Left lung (tissue), 14 donors: ENCODE measurements at places on chromosomes 11 and 22. TPM values are rescaled to one million over a fixed set of nuclear protein-coding genes. Genes with fewer than 3 reads are reported as not detected.

PHOX2A gene
- total RNA-seq: not detected

SLC17A6 gene
- not detected for total RNA-seq

DNA sequence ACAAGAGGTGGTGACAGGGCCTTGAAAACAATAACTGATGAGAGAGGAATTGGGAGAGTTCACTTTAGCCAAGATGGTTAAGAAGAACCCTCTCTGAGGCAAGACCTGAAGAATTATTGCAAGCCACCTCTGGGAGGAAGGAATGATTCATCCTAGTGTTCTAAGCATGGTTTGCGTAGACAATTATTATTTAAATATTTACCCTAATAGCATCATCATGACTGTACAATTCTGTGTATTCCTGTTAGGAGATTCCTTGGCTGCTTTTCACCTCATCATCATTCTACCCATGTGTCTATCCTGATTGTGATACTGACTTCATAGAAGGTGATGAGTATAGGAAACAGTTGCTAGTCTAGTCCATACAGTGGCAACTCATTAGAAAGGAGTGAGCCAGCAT is 264.4 kb downstream of the DDX10 start:
- H3K27ac ChIP-seq: no peak overlapping the region
- no peak for DNase-seq
- H3K4me1 ChIP-seq: no peaks in the 10 kb centered on the region
- H3K36me3 ChIP-seq: no peaks in the 10 kb centered on the region

DNA sequence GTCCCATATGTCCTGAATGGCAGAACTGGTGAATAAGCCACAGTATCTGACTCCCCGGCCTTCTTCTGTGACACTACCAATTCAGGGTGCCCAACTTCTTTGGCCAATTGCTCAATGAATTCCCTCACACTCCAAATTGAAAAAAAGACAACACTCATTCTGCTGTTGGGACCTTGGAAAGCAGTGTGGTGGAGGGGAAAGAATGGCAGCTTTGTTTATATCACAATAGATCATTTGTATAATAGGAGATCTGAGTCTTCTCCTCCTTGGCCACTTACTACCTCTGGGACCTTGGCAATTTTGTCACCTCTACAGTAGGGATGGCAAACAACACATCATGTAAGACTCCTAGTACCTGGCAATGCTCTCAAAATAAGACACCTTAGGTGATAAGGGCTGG is 64.6 kb downstream of the OPCML start:
- no peak overlapping the region for H3K4me3 ChIP-seq
- H3K27ac ChIP-seq: no peak overlapping the region
- DNase-seq: no peak
- no peaks in the 10 kb centered on the region for H3K36me3 ChIP-seq
- H3K27me3 ChIP-seq: no peaks in the 10 kb centered on the region

GRCh38 chr11:8276528-8276927 is 12.8 kb upstream of the LMO1 start:
- H3K27me3 ChIP-seq: peaks cover 14% of the 10 kb centered on the region
- H3K4me1 ChIP-seq: no peaks in the 10 kb centered on the region
- DNase-seq: no peak
- no peak overlapping the region for H3K4me3 ChIP-seq
- H3K36me3 ChIP-seq: no peaks in the 10 kb centered on the region

- peak overlapping the region; percentile 68 for H3K27ac ChIP-seq
- peaks cover 38% of the 10 kb centered on the region for H3K4me1 ChIP-seq
- H3K36me3 ChIP-seq: no peaks in the 10 kb centered on the region
- H3K4me3 ChIP-seq: no peak overlapping the region
- DNase-seq: no peak
These were observed 386.5 kb downstream of the SOX6 start for GRCh38 chr11:15969701-15970329.

- H3K4me1 ChIP-seq: peaks cover 17% of the 10 kb centered on the region
- H3K4me3 ChIP-seq: no peak overlapping the region
- H3K27ac ChIP-seq: peak overlapping the region; percentile 56
- no peaks in the 10 kb centered on the region for H3K36me3 ChIP-seq
- DNase-seq: no peak
These were observed 106.5 kb downstream of the NAV2 start for GRCh38 chr11:19819148-19819547.

GRCh38 chr22:32665676-32666075 is 135.8 kb upstream of the TIMP3 start:
- no peaks in the 10 kb centered on the region for H3K36me3 ChIP-seq
- no peaks in the 10 kb centered on the region for H3K4me1 ChIP-seq
- H3K27ac ChIP-seq: no peak overlapping the region
- no peaks in the 10 kb centered on the region for H3K27me3 ChIP-seq

- H3K4me3 ChIP-seq: no peak overlapping the region
- no peaks in the 10 kb centered on the region for H3K27me3 ChIP-seq
- H3K4me1 ChIP-seq: no peaks in the 10 kb centered on the region
- no peaks in the 10 kb centered on the region for H3K36me3 ChIP-seq
- DNase-seq: no peak
These were observed 32.1 kb upstream of the TENM4 start for GRCh38 chr11:79472819-79473529.

- no peak overlapping the region for H3K27ac ChIP-seq
- H3K4me3 ChIP-seq: no peak overlapping the region
- no peak for DNase-seq
- no peaks in the 10 kb centered on the region for H3K4me1 ChIP-seq
- no peaks in the 10 kb centered on the region for H3K27me3 ChIP-seq
These were observed 13.0 kb downstream of the APBB1 start for GRCh38 chr11:6405846-6406245.

DNA sequence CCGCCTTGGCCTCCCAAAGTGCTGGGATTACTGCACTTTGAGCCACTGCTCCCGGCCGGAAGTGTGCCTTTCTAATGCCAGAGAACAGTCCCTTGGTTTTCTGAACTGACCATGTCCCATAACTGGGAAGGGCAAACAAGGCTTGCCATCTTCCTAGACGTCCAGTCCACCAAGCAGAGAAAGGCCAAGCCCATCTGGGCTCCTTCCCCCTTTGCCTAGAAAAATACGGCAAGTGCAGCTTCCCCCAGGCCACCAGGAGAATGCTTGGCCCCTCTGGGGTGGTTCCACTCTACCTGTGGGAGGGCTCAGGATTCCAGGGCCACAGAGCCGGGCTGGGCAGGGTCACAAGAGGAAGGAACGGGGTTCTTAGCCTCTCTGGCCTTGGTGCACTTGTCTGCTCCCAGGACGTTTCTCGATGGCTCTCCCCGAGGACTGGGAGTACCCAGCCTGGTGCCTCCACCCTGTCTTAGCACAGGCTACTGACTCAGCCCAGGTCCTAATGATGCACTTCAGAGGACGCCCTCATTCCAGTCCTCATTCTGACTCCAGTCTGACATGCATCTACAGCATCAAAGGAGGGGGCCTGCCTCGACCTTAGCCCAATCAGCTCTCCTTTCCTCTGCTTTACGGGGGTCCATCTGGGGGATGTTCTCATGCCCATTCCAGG is 1.2 kb downstream of the USP2 start:
- no peak overlapping the region for H3K27ac ChIP-seq
- H3K4me3 ChIP-seq: no peak overlapping the region
- peaks cover 10% of the 10 kb centered on the region for H3K4me1 ChIP-seq
- DNase-seq: no peak
- H3K36me3 ChIP-seq: no peaks in the 10 kb centered on the region
